ENCODE measurements at places on chromosomes 16 and 17.
A peak's percentile ranks its signal among the peaks of the same experiment; 100 is the strongest.

DNA sequence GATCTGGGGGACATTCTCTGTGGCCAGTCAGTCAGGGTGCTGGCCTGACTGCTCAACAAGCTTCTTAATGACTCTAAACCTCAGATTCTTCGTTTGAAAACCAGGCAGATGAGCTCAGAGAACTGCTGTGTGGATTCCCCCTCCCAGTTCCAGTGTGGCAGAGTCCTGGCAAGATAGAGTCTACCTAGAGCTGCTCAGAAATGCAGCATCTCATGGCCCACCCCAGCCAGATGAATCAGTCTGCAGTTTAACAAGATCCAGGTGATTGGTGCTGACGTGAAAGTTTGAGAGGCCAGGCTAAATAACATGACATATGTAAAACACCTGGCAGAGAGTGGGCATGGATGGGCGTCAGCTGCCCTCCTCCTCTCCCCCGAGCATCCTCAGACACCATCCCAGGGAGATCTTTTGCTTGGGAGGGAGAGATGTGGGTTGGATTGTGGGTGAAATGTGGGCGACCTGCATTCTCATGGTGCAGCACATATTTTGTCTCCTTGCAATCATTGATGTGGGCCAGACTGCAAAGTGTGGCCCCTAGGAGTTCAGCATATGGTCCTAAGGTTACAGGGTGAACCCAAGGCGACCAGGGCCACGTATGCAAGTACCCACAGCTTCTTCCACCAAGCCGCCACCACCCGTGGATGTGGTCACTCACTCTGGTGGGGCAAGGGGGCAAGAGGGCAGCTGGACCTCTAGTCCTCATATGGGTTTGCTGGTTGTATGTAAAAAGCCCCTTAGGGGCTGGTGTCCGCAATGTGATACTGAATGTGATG is 19.5 kb downstream of the SOCS3 start:
- DNase-seq = no peak

DNA sequence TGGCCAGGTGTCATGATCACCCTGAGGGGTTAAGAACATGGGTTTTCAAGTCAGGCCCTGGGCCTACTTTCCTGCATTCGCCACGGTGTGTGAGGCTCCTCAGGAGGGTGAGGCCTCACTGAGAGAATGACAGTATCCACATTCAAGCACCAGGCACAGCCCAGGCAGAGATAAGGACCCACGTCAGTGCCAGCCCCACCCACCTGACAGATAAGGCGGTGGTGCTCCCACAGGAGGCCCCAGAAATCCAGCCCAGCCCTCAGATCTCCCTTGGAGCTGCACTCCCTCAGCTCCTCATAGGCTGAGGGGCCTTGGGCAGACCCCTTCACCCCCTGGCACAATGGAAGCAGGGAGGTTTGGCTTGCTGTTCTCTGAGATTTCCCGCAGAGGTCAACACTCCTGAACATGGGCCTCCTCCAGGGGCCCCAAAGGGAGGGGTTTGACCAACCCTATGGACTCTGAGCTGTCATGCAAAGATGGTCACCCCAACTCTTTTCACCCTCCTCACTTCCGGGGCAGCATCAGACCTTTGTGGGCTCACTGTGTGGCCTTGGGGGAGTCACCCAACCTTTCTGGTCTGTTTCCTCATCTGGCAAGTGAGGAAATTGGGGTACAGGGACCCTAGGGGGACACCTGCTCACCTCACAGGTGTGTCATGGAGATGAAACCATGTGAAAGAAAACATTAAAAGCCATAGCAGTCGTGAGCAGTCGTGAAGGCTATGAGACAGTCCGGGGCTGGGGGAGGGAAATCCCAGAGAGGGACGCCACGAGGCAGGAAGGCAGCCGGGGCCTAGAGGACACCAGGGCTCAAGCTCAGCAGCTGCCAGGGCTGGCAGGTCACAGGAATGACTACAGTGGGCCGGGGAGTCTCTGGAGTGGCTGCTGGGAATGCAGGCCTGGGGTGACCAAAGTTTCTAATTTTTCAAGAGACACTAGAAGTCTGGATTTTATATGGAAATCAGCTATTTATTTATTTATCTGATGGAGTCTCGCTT is 15.4 kb downstream of the PLLP start:
- peak; percentile 22 for DNase-seq

- DNase-seq = peak; percentile 26
Measured at GRCh38 chr17:27654654-27655524, 23.9 kb downstream of the LGALS9 start.

GRCh38 chr16:75111961-75112733 is 4.4 kb downstream of the LDHD start:
- no peak for DNase-seq

DNA sequence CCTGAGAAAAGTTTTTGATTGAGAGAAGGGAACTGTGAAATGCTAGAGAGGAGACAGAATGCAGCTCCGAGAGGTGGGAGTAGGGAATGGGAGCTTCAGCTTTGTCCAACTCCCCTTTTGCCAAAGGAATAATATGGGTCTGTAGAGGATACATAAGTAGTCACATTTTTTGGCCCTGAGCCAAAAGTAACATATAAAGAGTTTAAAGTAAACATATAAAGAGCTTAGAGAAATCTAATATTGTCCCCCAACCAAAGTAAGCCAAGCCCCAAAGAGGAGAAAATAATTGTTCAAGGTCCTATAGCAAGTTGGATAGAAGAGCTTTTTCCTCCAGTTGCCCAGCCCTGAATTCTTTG is 215.1 kb downstream of the TMEM114 start:
- DNase-seq = no peak

- DNase-seq = no peak
Measured at GRCh38 chr16:10530685-10531084, 49.7 kb downstream of the EMP2 start.

DNA sequence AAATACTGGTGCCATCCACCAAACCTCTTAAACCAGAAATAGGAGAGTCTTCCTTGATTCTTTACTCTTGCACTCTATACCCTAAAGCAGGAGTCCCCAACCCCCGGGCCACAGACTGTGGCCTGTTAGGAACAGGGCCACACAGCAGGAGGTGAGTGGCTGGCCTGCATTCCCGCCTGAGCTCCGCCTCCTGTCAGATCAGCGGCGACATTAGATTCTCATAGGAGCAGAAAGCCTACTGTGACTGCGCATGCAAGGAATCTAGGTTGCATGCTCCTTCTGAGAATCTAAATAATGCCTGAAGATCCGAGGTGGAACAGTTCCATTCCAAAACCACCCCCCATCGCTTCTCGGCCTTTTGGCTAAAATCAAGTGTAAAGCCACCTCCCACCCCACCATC is 30.3 kb upstream of the SRCIN1 start:
- no peak for DNase-seq

DNA sequence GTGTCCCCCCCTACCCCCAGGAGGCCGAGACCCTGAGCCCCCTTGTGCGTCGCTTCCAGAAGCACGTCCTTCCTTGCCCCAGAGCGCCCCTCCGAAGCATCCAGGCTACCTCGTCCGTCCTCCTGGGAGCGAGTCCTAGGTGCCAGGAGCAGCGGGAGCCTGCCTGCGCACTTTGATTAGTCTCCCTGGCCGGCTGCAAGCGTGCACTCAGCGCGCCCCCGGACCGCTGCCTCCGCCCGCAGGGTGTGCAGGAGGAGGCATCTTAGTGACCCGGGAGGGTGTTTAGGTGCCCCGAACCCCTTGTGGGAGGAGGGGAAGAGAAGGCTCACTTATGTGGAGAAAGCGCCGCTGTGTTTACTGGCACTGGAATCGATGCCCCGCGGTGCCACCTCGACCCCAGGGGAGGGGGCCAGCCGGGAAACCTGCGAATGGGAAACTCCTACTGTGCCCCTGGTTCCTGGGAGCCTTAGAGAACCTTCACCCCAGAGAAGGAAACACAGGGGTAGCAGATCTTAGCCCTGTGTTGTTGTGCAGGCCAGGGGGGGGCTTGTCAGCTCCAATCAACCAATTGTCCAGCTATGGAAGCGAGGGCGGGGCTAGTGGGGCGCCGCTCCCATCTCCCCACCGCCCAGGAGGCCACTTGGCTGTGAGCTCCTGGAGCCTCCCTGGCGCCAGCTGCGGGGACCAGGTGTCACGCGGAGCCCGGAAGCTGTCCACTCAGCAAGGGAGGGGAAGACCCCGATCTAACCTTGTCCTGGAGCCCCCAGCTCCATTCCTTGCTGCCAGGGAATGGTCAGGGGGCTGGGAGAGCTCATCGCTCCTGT is 922.8 kb upstream of the EEF2KMT start:
- DNase-seq = no peak

DNA sequence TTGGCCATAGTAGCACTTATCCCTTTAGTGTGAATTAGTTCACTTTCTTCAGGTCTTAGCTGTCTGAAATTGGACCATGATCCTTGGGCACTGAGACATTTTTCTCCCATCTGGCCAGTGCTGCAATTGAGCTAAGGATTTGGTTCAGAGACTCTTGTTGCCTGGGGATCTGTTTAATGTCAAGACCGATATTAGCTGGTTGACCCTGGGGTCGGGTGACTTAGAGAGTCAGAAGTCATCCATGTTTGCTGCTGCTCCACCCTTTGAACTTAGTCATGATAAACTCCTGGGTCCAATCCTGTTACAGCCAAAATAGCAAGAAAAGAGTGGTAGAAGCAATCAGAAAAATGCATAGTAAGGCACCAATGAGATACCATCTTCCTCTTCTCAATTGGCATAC is 45.8 kb upstream of the TOX3 start:
- no peak for DNase-seq

- DNase-seq = no peak
Measured at GRCh38 chr16:68617734-68618133, 27.4 kb upstream of the CDH3 start.

GRCh38 chr17:35627417-35627816 is 40.3 kb downstream of the AP2B1 start:
- DNase-seq = no peak

GRCh38 chr17:8387914-8388651 is 5.1 kb upstream of the RPL26 start:
- no peak for DNase-seq

DNA sequence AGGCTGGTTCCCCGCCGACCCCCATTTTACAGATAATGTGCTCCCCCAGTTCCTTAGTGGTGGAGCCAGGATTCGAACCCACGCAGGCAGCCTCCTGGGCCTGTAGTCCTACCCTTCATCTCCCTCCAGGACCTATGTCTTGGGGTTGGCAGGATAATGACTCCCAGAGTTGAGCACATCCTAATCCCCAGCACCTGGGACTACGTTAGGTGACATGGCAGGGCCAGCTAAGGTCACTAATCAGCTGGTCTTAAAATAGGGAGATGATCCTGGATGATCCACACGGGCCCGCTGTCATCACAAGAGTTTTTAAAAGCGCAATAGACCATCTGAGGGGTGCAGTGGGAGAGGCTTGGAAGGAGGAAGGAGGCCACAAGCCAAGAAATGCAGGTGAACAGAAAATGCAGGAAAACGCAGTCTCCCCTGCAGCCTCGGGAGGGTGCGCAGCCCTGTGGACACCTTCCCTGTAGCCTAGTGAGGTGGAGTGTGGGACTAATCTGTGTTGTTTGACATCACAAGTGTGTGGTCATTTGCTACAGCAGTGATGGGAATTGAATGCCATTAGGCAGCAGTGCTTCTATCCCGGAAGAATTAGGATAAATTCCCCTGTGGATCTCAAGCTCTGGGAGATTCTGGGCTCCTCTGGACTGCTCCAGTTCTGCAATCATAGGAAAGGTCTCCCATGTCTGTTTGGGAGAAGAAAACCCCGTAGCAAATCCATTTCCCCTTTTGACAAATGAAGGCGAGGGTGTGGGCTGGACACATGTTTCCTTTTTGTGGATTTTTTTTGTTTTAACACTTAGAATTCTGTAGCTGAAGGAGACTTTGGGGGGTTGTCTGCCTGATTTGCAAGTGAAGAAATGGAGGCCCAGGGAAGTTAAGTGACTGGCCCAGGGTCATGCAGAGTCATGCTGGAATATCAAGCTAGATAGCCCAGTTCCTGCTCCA is 297.7 kb downstream of the SEC14L1 start:
- no peak for DNase-seq

Measured in dermis microvascular lymphatic vessel endothelial cell (primary cell).